ENCODE measurements at places on chromosomes 3 and 15.
A peak's percentile ranks its signal among the peaks of the same experiment; 100 is the strongest.

GRCh38 chr3:12438318-12438717 is 46.0 kb upstream of the TSEN2 start:
- no peak for DNase-seq

GRCh38 chr15:65791335-65792137 is 557 bp downstream of the DENND4A start:
- DNase-seq = peak; percentile 72

GRCh38 chr3:125916376-125916978 is 52.5 kb upstream of the ROPN1B start:
- DNase-seq = peak; percentile 92

DNA sequence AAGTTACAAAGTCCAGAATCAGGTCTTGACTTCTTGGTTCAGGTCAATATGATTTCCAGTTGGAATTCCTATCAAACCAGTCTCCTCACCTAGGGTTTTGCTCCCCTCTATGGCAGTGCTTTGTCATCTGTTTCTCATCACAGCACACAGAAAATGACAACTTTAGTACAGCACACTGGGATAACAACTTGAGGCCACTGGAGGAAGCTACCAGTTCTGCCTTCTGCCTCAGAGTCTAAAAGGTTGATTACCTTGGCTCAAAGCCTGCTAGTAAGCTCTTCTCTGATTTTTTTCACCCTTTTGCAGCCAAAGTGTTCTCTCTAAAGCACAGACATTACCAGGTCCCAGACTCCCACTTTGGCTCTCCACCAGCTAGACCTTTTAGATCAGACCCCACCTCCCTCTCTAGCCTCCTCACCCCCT is 24.8 kb upstream of the TRIM59 start:
- no peak for DNase-seq

GRCh38 chr3:52053307-52054304 is 2.8 kb downstream of the DUSP7 start:
- DNase-seq = peak; percentile 93

- DNase-seq = no peak
Observed at GRCh38 chr15:34318277-34319079, 19.1 kb downstream of the SLC12A6 start.

GRCh38 chr15:101568821-101569555 is 79.5 kb upstream of the PCSK6 start:
- no peak for DNase-seq

GRCh38 chr3:99859825-99860224 is 42.2 kb downstream of the CMSS1 start:
- DNase-seq = peak; percentile 29

DNA sequence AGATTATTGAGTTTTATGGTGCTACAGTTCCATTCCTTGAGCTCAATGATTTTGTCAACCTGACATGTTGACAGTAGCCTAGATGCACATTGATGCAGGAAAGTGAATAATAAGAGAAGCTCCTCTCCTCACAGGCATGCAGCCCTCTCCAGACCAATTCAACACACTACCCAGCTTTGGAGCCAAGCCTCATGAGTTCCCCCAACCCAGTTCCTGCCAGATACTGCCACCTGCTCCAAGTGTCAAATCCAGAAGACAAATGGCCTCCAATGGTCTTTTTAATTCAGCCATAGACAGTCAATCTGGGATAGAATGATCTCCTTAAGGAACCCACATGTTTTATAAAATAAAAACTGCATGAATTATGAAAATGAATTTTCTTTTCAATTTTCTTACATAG is 83.7 kb upstream of the ARHGEF3 start:
- no peak for DNase-seq
